ENCODE measurements at places on chromosomes 2 and 18.

DNA sequence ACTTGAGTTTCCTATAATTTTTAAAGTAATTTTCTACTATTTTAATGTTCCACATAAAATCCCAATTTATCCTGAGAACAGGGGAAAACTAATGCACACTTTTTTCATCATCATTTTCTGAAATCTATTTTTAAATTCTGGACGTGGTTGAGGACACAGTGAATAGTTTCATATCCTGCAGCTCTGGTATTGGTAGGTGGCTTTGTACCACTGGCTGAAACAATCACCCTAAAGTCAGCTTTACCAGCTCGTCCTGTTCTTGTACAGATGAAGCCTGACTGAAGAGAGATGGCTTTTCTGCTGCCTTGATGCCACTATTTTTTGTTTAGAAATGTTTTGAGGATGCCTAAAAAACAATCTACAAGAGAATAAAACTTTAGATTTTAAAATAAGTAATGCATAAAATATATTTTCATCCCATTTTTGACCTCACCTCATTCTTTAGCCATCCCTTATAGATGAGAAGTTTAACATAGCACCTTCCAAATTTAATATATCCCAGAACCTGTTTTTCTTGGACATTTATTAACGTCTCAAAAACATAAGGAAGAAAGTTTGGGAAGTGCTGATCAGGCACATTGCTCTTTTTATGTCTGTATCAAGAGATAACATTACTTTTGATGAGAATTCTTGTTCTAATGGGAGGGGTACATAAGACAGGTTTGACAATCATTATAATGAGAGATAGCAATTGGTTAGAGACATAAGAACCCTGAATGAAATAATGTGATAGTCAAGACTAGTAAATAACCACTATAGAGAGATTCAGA lies 80.9 kb downstream of the GALNT1 start:
- DNase-seq: no peak

DNA sequence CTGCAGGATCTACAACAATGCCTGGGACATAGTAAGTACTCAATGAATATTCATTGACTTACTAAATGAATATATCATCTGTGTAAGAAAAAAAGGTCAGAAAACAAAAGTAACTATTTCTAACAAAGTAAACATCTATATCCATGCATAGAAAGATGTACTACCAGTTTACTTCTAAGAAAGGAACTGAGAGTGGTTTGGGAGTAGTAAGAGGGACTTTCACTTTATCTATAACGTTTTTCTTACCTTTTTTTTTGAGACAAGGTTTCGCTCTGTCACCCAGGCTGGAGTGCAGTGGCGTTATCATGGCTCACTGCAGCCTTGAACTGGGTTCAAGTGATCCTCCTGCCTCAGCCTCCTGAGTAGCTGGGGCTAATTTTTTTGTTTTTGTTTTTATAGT lies 25.7 kb downstream of the DHX57 start:
- DNase-seq: no peak

DNA sequence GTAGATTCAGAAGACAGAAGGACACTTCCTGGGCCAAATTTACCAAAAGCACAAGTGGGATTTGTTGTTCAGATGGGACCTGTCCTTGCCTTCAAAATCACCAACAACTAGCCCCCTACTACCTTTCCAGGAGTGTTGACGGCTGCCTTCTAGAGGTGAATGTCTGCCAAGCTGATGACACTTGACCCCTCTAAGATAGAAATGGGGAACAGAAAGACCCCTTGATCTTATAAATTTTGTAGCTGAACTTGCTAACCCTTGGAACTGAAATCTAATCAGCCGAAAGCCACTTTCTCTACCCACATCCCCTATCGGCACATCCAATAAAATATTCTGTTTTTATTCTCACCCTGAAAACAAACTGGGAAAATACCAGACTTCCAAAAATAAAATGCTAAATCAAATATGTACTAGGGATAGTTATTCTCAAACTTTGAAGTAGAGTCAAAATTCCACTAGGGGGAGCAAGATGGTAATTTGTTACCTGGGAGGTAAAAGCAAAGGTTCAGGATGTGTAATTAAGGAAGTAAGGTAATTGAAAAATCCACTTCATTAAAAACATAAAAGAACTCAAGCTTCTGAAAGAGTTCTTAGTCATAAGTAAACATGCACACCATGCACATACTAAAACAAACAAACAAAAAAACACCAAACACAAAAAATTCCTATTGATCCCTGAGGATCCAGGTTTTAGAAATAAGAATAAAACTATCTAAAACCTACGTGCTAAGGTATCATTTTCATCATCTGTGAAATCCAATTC lies 119.2 kb downstream of the ANKRD44 start:
- peak; percentile 50 for DNase-seq

- no peak for DNase-seq
Measured at GRCh38 chr18:8142131-8142711, 467.0 kb upstream of the RAB12 start.

GRCh38 chr2:9235147-9236044 lies 28.8 kb downstream of the ASAP2 start:
- DNase-seq: no peak

DNA sequence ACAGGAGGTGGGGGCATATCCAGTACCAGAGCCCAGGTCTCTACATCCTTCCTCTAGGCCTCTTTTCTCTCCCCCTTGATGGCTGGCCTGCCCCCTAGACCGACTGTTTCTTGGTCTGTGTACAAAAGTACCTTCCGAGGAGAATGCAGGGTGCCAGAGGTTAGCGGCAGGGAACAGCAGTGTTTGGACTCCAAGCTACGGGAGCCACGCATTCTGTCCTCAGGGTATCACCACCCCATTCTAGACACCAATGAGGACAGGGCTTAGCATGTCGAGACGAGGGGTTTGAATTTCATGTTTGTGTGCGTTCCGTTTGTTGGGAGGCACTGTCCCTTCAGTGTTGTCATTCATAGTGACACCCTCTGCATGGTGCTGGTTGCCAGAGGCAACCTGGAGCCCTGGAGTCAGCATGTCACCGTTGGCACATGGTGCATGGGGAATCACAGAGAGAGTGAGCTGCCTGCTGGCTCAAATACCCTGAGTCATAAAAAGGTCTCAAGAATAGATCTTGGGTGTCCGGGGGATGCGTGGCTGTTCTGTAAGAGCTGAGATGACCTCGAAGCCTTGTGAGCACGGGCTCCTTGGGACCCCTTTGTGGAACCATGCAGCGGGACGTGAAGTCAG lies 57.2 kb upstream of the LDLRAD4 start:
- DNase-seq: no peak
